ENCODE measurements at places on chromosomes 7 and 10. TPM values are rescaled to one million over a fixed set of nuclear protein-coding genes. Genes with fewer than 3 reads are reported as not detected.

ZNF853 gene
- total RNA-seq = 0.32 TPM

- DNase-seq = peak; percentile 60
These were observed 431.2 kb upstream of the IGFBP3 start for GRCh38 chr7:46352004-46352954.

SYT15 gene
- 0.64 TPM for total RNA-seq

DNA sequence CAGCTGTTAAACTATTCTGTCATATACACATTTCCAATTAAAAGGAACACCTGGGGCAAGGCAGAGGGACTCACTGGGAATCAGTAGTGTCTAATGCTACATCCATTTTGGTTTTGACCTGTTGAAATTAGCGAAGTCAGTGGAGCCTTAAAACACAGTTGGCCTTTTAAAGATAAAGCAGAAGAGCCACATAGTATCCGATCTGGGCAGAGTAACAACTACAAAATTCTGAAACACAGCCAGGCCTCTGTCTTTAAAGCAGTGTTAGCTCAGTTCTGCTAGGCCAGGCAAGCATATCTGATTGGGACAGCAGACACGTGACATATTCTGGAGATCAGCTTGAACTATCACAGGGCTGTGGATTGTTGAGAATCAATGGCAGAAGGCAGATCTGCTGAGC lies 117.5 kb upstream of the WNT16 start:
- DNase-seq = no peak

Data from fibroblast of villous mesenchyme (primary cell).